Cerebellum (tissue), 4 donors: ENCODE measurements at places on chromosomes 4 and X.

- DNase-seq: no peak
These were observed 551.4 kb upstream of the IGFBP7 start for GRCh38 chr4:57661517-57662090.

- DNase-seq: no peak
These were observed 83.8 kb downstream of the LUZP4 start for GRCh38 chrX:115373308-115373707.

- DNase-seq: no peak
These were observed 36.6 kb upstream of the CDKN2AIP start for GRCh38 chr4:183407635-183408464.

GRCh38 chr4:129364747-129365452 lies 268.9 kb downstream of the C4orf33 start:
- DNase-seq: no peak
